NCI-H510A treated with DMSO at 0.1 percent for 48 hours (cell line): ENCODE measurements at places on chromosomes 7 and 10.

- no peak for DNase-seq
These were observed 292.9 kb downstream of the BAMBI start for GRCh38 chr10:28970231-28970630.

GRCh38 chr10:99921948-99922347, 87.8 kb downstream of the DNMBP start:
- DNase-seq, result no peak

- no peak for DNase-seq
These were observed 114.2 kb upstream of the FAM3C start for GRCh38 chr7:121510302-121510701.

- no peak for DNase-seq
These were observed 77.5 kb upstream of the CACUL1 start for GRCh38 chr10:118832241-118832651.

DNA sequence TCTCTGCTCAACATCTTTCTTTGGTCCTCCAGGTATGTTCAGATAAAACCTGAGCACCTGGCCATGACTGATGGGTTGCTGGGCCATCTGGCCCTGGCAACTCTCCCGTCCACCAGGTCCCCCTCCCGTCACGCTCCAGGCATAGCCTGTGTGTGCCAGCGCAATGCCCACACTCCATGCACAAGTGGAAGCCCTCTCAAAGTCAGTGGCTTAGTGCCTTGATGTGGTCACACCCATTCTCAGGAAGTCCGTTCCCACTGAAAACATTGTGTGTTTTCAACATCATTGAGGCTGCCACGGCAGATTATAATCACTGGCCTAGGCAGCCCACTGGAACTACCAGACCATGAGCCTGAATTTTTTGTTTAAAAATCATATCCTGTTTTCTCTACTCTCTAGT, 170.6 kb upstream of the LANCL2 start:
- DNase-seq, result no peak
